ENCODE measurements at places on chromosomes 12 and 14. TPM values are rescaled to one million over a fixed set of nuclear protein-coding genes. Genes with fewer than 3 reads are reported as not detected.

DNA sequence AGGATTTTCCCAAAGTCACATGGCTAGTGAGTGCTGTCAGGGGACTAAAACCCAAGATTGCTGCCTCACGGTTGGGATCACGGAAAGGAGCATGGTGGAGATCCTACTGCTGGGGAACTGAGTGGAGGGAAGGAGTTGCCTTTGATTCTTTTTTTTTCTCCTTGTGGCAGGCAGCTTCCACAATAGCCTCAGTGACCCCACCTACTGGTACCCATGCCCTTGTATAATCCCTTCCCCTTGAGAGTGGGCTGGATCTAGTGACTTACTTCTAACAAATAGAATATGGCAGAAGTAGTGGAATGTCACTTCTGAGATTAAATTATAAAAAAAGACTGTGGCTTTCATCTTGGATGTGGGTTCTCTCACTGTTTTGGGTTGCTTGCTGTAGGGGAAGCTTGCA, 135.7 kb downstream of the DICER1 start:
- no peak for DNase-seq
- H3K27ac ChIP-seq, result no peak overlapping the region
- H3K4me1 ChIP-seq, result no peaks in the 10 kb centered on the region
- no peaks in the 10 kb centered on the region for H3K27me3 ChIP-seq
- H3K4me3 ChIP-seq, result no peak overlapping the region
- H3K36me3 ChIP-seq, result no peaks in the 10 kb centered on the region

DNA sequence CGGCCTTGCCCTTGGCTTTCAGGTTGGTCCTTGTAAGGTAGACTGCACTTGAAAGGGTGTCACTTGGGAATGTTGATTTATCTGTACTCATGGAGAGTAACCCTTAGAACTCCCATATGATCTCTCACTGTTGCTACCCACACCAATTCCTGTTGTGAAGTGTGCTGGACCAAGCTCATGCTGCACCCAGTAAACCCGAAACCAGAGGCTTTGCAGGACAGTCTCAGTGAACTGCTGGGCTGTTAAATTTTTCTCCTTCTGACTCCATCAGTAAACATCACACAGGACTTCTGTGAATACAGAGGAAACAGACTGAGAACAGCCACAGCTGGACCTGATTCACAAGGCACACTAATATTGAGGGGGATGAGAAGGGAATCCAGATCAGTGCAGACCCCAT, 783.0 kb downstream of the TMEM121 start:
- H3K27me3 ChIP-seq, result no peaks in the 10 kb centered on the region
- no peak overlapping the region for H3K4me3 ChIP-seq
- no peak overlapping the region for H3K27ac ChIP-seq
- no peak for DNase-seq

- no peak overlapping the region for H3K27ac ChIP-seq
- H3K27me3 ChIP-seq, result no peaks in the 10 kb centered on the region
Measured at GRCh38 chr12:95497031-95497430, 23.1 kb downstream of the METAP2 start.

- no peak overlapping the region for H3K27ac ChIP-seq
- no peak overlapping the region for H3K4me3 ChIP-seq
- H3K4me1 ChIP-seq, result peaks cover 11% of the 10 kb centered on the region
- DNase-seq, result no peak
- no peaks in the 10 kb centered on the region for H3K27me3 ChIP-seq
Measured at GRCh38 chr12:19186722-19187661, 57.5 kb downstream of the PLEKHA5 start.

DNA sequence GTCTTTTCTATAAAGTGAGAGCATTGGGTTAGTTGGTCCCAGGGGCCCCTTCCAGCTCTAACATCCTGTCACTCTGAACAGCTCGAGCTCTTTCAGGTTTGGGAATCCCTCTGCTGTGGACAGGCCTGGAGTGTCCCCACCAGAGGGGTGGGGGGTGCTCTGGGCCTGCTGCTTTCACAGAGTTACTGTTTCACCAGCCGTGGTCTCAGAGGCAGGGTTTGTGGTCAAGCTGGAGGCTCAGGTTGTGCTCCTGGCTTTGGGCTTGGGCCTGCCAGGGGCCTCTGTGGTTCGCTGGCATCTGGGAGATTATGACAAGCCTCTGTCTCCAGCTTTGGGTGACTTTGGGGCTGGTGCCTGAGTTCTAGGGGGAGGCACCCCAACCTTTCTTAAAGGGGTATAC, 59.6 kb downstream of the FBXL14 start:
- no peaks in the 10 kb centered on the region for H3K36me3 ChIP-seq
- H3K4me3 ChIP-seq, result no peak overlapping the region
- no peak for DNase-seq
- H3K27ac ChIP-seq, result no peak overlapping the region

DNA sequence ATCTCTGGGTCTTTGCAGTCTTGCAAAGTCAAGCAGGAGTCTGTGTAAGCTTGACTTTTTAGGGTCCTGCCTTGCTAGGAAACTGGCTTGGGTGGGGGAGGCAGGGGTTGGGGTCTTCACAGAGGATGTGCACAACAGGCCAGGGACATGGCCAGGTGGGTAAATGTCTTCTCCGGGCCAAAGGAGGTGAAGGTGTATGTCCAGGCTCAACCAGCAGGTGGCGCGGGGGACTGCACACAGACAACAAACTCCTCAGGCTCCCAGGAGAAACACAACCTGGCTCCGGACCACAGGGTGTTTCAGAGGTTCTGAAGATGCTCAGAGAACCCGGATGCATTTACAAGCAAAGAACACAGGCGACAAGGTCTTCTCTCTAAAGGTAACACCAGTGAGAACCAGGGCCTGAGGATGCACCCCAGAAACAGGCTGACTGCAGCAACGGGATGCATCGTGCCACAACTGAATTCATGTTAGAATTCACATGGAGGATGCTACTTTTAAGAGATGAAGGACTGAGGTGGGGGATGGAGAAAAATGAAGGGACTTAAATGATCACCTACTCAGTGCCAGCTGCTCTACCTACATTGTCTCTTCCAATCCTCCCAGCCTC, 56.0 kb downstream of the PLEKHG3 start:
- peak; percentile 75 for DNase-seq
- H3K4me3 ChIP-seq, result no peak overlapping the region
- H3K4me1 ChIP-seq, result peaks cover 39% of the 10 kb centered on the region
- no peak overlapping the region for H3K27ac ChIP-seq
- H3K27me3 ChIP-seq, result no peaks in the 10 kb centered on the region

- no peak for DNase-seq
- no peaks in the 10 kb centered on the region for H3K36me3 ChIP-seq
- H3K27ac ChIP-seq, result no peak within 1 kb of the TSS
- H3K4me3 ChIP-seq, result no peak within 1 kb of the TSS
- no peaks in the 10 kb centered on the region for H3K27me3 ChIP-seq
- no peaks in the 10 kb centered on the region for H3K4me1 ChIP-seq
Measured at GRCh38 chr12:1918081-1918883, at the start of gene CACNA2D4. Gene CACNA2D4 (minus strand): TSS chr12:1918652. CDS start chr12:1918473, 179 bp downstream.

DNA sequence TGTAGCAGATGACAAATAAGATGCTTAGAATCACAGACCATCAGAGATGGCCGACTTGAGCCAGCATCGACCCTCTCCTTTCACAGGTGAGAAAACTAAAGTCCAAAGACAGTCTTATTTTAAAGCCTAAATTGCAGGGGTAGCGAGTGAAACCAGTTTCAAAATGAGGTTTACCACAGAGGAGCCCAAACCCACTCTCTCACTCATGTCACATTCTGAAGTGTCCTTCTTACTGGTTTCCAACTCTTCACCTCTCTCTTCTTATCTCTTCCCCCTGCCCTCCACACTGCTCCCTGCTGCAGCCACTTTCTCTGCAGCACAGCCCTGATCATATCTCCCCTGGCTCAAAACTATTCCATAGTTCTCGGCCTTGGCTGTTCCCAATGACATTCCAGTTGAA, 57.0 kb upstream of the NID2 start:
- H3K27me3 ChIP-seq, result peaks cover 3% of the 10 kb centered on the region
- no peak overlapping the region for H3K4me3 ChIP-seq
- H3K27ac ChIP-seq, result no peak overlapping the region
- H3K4me1 ChIP-seq, result no peaks in the 10 kb centered on the region
- no peaks in the 10 kb centered on the region for H3K36me3 ChIP-seq

DNA sequence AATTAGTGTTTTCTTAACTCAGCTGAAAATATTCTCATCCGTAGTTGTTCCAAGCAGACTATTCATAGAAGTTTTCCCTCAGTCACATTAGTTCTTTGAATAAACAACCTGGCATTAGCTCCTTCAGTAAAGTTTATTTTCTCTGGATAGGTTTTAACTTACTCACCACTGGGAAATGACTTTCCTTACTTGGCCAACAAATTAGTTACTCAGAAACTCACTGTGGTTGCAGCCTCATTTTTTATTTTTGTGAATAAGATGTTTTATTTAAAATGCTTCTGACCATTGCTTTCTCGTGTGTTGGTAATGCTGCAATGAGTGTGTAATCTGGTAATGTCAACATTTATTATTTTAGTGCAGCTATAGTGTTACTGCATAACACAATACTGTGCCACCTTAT, 74.9 kb downstream of the NOVA1 start:
- H3K36me3 ChIP-seq, result no peaks in the 10 kb centered on the region
- H3K4me1 ChIP-seq, result no peaks in the 10 kb centered on the region
- no peaks in the 10 kb centered on the region for H3K27me3 ChIP-seq
- no peak overlapping the region for H3K4me3 ChIP-seq
- no peak for DNase-seq

DNA sequence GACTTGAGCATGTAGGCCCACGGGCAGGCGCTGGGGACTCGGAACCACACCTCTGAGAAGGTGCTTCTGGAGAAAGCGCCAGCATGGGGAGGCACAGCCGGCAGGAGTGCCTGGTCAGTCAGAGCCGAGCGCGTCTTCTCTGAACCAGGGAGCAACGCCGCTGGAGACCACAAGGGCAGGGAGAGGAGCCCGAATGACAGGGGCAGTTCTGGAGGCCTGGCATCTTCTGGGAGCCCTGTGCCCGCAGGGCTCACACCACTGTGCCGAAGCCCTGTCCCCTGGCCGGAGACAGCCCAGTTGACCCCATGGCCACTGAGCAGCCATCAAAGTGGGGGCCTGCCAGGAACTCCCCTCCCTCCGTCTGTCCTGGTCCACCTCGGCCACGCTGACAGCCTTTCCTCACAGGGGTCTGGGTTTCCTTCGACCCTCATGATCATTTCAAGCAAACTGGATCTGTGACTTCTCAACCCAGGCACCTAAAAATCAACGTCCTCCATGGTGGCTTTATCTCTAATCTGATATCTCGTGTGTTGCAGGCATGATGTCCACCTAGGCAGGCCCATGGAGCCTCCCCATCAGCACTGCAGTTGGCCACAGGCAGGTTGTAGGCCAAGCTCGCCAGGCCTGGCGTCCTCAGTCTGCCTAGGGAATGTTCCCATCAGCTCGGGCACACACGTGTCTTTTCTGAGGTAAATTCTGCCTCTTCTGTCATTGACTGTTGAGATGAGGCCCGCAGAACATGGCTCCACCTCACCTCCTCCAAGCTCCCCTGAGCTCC, 299.3 kb upstream of the RTL1 start:
- H3K27me3 ChIP-seq, result no peaks in the 10 kb centered on the region
- H3K4me1 ChIP-seq, result no peaks in the 10 kb centered on the region
- H3K36me3 ChIP-seq, result no peaks in the 10 kb centered on the region

- DNase-seq, result peak; percentile 40
- H3K4me1 ChIP-seq, result no peaks in the 10 kb centered on the region
- no peaks in the 10 kb centered on the region for H3K36me3 ChIP-seq
- no peak overlapping the region for H3K4me3 ChIP-seq
- no peaks in the 10 kb centered on the region for H3K27me3 ChIP-seq
Measured at GRCh38 chr12:121124402-121125109, 8.1 kb upstream of the P2RX7 start.

KRT86 gene
- total RNA-seq, result 1.2 TPM

REP15 gene
- 0.51 TPM for total RNA-seq

GPR135 gene
- 0.93 TPM for total RNA-seq

Measured in pancreas (tissue), 10 donors.